ENCODE measurements at places on chromosomes 7 and 10.
A peak's percentile ranks its signal among the peaks of the same experiment; 100 is the strongest.

GRCh38 chr7:19020711-19021110 is 96.7 kb downstream of the TWIST1 start:
- no peaks in the 10 kb centered on the region for H3K4me1 ChIP-seq
- H3K4me3 ChIP-seq, result no peak overlapping the region
- H3K36me3 ChIP-seq, result no peaks in the 10 kb centered on the region
- no peak overlapping the region for H3K27ac ChIP-seq
- DNase-seq, result no peak
- H3K27me3 ChIP-seq, result no peaks in the 10 kb centered on the region

DNA sequence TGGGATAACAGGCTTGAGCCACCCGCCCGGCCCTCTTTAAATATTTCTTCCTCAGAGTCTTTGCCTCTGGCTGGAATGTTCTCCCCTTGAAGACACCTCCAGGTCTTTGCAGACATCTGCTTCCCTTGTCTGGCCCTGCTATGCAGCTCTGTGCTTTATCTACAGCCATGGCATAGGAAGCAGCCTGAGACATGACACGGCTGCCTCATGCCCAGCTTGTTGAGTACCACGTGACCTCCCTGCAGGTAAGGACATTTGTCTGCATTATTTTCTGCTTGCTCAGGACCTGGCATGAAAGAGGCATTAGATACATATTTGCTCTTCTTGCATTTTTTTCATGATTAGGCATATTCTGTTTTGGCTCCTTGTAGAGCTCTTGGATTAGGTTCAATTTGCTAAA is 113.8 kb upstream of the KLF6 start:
- H3K27me3 ChIP-seq, result no peaks in the 10 kb centered on the region
- H3K4me3 ChIP-seq, result no peak overlapping the region
- H3K27ac ChIP-seq, result no peak overlapping the region
- no peak for DNase-seq
- H3K36me3 ChIP-seq, result no peaks in the 10 kb centered on the region

- H3K4me3 ChIP-seq, result no peak overlapping the region
- no peaks in the 10 kb centered on the region for H3K36me3 ChIP-seq
These were observed 401.7 kb upstream of the VWC2 start for GRCh38 chr7:49371771-49372170.

- H3K27me3 ChIP-seq, result peaks cover 24% of the 10 kb centered on the region
- DNase-seq, result no peak
- H3K4me3 ChIP-seq, result no peak overlapping the region
- H3K36me3 ChIP-seq, result no peaks in the 10 kb centered on the region
These were observed 47.2 kb upstream of the ZRANB1 start for GRCh38 chr10:124894569-124895215.

DNA sequence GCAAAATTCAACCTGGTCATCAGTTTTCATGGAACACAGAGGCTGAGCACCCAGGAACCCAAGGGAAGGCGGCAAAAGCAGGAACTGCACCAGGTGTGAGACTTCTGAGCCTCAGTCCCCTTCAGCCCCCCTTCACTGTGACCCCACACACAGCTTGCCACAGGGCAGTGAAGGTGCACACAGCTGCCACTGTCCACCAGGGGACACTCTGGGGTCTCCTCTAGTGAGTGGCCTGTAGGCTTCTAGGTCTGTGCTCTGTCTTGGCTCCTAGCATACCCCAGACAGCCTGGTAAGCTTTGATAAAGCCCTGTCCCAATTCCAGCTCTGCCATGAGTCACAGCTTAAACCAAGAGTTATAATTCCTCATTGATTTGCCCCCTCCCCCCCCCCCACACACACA is 12.1 kb downstream of the KCNH2 start:
- H3K36me3 ChIP-seq, result no peaks in the 10 kb centered on the region
- peak overlapping the region; percentile 92 for H3K27ac ChIP-seq
- H3K4me1 ChIP-seq, result peaks cover 92% of the 10 kb centered on the region
- H3K27me3 ChIP-seq, result peaks cover 25% of the 10 kb centered on the region
- peak; percentile 33 for DNase-seq
- H3K4me3 ChIP-seq, result no peak overlapping the region

DNA sequence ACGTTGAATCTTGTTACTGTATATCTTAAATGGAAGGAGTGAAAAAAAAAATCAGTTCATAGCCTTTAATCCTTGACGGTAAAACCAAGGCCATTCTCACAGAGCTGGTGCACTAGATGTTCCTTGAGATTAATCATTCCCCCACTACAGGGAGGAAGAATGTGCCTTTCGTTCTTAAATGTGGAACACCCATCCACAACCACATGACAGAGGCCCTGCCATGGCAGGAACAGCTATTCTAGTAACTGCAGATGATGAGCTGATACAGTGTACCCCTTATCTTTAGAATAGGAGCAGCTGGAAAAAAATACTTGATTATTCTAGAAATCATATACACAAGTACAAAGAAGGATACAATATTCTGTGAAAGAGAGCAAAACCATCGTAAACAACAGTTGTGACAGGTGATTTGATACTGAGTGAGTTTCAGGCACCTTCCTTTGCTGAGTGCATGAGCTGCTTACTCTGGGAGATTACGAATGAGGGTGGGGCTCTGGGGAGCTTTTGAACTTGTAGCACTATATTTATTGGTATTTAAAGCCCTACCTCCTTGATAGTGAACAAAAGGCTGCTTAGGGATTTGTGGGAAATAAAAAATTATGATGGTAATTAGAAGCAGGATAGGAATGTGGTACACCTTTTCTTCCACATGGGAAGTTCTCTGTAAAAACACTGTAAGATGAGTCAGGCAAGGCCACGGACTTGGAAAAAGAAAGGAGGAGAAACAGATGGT is 244.4 kb upstream of the SLC26A5 start:
- no peaks in the 10 kb centered on the region for H3K4me1 ChIP-seq
- no peaks in the 10 kb centered on the region for H3K27me3 ChIP-seq
- no peak for DNase-seq
- no peaks in the 10 kb centered on the region for H3K36me3 ChIP-seq
- H3K4me3 ChIP-seq, result no peak overlapping the region

- H3K27ac ChIP-seq, result no peak overlapping the region
- H3K36me3 ChIP-seq, result no peaks in the 10 kb centered on the region
- no peak overlapping the region for H3K4me3 ChIP-seq
- DNase-seq, result no peak
- H3K4me1 ChIP-seq, result no peaks in the 10 kb centered on the region
These were observed 45.2 kb downstream of the PCLO start for GRCh38 chr7:83117466-83117865.

Data from heart right ventricle (tissue), 16 donors.